ENCODE measurements at places on chromosomes 13 and 19.

GRCh38 chr19:42191855-42192254, 25.6 kb downstream of the DEDD2 start:
- peak; percentile 43 for DNase-seq

GRCh38 chr13:47216176-47216822, 319.4 kb upstream of the HTR2A start:
- no peak for DNase-seq

- DNase-seq: no peak
Observed at GRCh38 chr19:517721-518597, 10.7 kb downstream of the TPGS1 start.

- no peak for DNase-seq
Observed at GRCh38 chr13:23105051-23105450, 75.7 kb upstream of the SGCG start.

- no peak for DNase-seq
Observed at GRCh38 chr19:4391306-4391693, 9.0 kb downstream of the SH3GL1 start.

- no peak for DNase-seq
Observed at GRCh38 chr19:38326591-38326990, 6.9 kb downstream of the KCNK6 start.

- no peak for DNase-seq
Observed at GRCh38 chr19:49832556-49832955, 14.5 kb downstream of the MED25 start.

- DNase-seq: no peak
Observed at GRCh38 chr13:27140060-27140459, 31.6 kb downstream of the USP12 start.

DNA sequence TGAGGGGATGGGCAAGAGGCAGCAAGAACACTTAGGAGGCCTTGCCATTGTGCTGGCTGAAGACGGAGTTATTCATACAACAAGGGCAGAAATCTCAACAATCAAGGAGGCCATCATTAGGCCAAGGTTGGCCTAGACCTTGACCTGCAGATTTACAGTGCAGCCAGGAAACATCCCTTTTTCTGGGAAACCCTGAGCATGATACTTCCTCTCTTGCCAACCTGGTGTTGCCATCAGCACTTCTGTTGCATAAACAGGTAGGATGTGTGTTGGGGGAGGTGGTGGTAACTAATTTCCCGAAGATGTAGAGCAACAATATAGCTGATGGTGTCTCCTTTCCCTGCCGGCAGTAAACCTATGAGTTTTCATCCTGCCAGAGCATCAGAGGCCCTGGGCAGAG, 8.0 kb downstream of the TMEM272 start:
- DNase-seq: no peak

- no peak for DNase-seq
Observed at GRCh38 chr13:65638572-65639168, 1591.5 kb downstream of the PCDH9 start.

GRCh38 chr13:74571811-74572210, 437.6 kb upstream of the KLF12 start:
- no peak for DNase-seq

GRCh38 chr13:83065108-83065507, 817.2 kb downstream of the SLITRK1 start:
- DNase-seq: no peak

DNA sequence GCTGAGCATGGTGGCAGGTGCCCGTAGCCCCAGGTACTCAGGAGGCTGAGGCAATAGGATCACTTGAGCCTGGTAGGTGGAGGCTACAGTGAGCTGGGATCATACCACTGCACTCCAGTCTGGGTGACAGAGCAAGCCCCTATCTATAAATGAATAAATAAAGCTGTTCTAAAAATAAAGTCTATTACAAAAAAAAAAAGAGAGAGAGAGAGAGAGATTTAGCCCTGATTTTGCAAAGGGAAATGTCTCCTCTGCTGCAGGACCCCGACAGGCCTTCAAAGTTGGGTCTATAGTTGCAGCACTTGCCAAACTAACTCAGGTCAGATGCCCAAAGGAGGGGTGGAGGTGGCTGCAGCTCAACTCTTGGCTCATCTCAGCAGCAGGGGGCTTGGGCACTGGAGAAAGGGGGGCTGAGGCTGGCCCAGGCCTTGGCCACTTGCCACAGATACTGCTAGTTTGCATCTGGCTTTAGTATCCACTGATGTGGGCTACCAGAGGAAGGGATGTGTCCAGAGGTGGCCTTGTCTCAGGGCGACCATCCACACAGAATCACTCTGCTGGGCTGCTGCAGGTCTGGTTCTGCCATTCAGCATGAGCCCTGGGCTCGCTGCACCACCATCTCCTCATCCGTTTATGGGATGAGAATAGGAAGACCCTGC, 30.8 kb upstream of the AKT2 start:
- DNase-seq: no peak

DNA sequence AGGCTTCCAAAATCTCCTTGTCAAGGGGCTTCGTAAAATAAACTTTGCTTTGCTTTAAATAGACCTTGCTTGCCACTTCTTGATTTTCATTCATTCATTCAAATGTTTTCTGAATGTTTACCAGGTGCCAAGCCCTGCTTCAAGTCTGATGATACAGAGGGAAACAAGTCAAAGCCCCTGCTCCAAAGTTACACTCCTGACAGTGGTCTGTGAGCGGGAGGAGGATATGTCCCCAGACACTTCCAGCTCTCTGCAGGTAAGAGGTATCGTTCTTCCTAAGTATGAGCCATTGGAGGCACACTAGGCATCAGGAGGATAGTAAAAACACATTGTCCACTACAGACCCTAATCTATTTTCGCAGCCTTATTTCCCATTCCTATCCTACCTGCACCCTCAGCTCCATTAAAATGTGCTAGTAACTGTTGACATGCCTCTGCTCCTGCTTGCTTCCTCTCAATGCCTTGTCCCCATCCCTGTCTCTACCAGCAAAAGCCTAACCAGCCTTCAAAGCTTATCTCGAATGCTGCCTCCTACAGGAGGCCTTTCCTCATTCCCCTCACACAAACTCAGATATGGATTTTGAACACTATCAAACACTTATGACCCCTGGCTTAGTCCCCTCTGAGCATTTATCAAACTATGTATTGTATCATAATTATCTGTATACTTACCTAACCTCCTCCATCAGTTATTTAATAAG, 6.2 kb upstream of the WBP4 start:
- DNase-seq: peak; percentile 22

- no peak for DNase-seq
Observed at GRCh38 chr13:25324100-25324499, 22.7 kb downstream of the NUP58 start.

- DNase-seq: no peak
Observed at GRCh38 chr19:45133661-45134060, 27.1 kb downstream of the NKPD1 start.

All from CD8-positive, alpha-beta T cell (primary cell).